ENCODE measurements at places on chromosomes 16 and 17. TPM values are rescaled to one million over a fixed set of nuclear protein-coding genes. Genes with fewer than 3 reads are reported as not detected.
A peak's percentile ranks its signal among the peaks of the same experiment; 100 is the strongest.

GRCh38 chr16:74480150-74481029 is 59.1 kb upstream of the CLEC18B start:
- no peak for DNase-seq

SSTR5 gene
- polyA plus RNA-seq: 0.09 TPM

- no peak for DNase-seq
These were observed 856.7 kb downstream of the CDH8 start for GRCh38 chr16:61179561-61179960.

- no peak for DNase-seq
These were observed 44.5 kb upstream of the TBX2 start for GRCh38 chr17:61354895-61355874.

GRCh38 chr16:81061871-81062608 is 15.0 kb downstream of the C16orf46 start:
- DNase-seq: no peak

- no peak for DNase-seq
These were observed 12.4 kb upstream of the MPHOSPH6 start for GRCh38 chr16:82182266-82183003.

HP gene
- polyA plus RNA-seq: 0.33 TPM

KCNH6 gene
- not detected for polyA plus RNA-seq

- DNase-seq: no peak
These were observed 92.7 kb downstream of the MYH11 start for GRCh38 chr16:15764112-15764511.

EMP2 gene
- polyA plus RNA-seq: 63.9 TPM

GRCh38 chr17:39563476-39563875 is 44.2 kb downstream of the NEUROD2 start:
- DNase-seq: no peak

DNA sequence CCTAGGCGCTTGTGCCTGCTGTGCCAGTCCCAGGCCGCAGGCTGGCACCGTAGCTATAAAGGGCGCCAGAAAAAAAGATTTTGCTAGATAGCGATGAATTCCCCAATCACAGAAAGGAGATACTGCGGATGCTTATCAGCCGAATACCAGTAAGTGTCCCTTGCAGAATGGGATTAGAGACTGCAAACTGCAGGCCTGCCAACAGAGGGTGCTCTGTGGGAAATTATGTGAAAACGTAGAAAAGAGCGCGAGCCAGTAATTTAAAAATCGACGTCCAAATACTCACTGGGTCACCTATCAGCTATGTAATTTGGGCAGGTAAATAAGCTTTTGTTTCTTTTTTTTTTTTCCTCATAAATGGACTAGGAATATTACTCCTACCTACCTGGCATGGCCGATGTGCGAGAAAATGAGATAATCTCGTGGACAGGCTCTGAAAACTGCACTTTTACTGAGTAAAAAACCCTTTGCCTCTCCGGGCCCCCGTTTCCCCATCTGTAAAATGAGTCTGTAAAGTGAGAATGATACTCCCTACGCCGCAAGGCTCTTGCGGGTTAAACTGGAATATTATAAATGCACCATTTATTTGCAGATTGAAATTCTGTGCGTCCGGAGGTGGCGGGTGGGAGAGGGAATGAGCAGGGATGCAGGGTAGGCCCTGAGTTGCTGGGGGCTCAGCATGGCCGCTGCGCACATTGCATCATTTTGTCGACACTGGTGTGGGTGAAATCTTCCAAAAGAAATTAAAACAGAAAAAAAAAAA is 1.2 kb upstream of the COG1 start:
- peak; percentile 73 for DNase-seq
